ENCODE measurements at places on chromosomes 5 and 9.

GRCh38 chr9:88106492-88106891, 31.8 kb downstream of the SPATA31C2 start:
- no peak for DNase-seq

- no peak for DNase-seq
Measured at GRCh38 chr5:161306351-161306995, 240.1 kb downstream of the GABRB2 start.

- no peak for DNase-seq
Measured at GRCh38 chr9:115640887-115641286, 512.7 kb upstream of the PAPPA start.

- no peak for DNase-seq
Measured at GRCh38 chr9:13282998-13283397, 3.5 kb upstream of the MPDZ start.

GRCh38 chr5:2492476-2492875, 259.0 kb downstream of the IRX2 start:
- no peak for DNase-seq

DNA sequence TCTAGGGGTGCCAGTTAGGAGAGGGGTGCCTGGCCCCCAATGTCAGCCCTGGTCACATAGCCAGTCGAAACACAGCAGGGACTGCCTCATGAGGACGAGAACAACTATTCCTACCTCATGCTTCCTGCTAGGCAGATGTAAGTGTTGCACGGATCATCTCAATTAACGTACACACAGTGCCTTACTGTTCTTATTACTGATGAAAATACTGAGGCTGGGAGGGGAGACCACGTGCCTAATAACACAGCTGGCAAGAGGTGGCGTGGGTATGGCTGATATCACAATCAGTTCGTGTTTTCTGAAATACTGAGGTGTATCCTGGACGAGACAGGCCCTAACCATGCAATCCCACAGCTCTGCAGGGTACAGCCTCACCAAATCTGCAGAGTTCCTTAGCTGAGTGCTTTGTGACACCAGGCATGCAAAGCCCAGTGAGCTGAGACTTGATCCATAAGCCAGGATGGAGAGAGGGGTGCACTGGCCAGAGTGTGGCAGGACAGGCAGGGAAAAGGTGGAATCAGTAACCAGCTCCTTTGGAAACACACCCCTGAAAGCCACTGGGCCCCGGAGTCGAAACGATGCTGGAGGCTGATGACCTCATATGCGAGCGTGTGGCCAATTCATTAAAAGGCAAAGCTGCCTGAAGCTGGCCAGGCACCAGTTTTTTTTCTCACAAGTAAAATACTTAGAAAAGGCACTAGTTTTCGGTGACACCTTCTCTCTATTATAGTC, 63.9 kb downstream of the PRRT1B start:
- no peak for DNase-seq

GRCh38 chr5:108728566-108729241, 19.0 kb upstream of the FER start:
- no peak for DNase-seq

DNA sequence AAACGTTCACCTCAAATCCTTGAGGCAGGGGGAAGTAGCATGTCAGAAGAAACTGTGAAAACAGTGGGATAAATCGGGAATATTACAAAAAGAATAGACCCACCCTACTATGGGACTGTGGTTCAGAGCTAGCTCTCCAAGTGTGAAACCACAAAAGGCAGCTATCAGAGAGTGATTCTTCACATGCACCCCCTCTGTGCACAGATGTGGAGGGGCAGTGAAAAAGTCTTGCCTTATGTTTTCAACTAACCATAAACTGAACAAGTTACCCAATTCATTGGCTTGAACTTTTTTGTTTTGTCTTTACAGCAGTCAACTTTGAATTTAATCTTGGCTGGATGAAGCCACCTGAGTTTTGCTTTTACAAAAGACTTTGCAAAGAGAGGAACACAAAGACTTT, 98.8 kb upstream of the NR4A3 start:
- no peak for DNase-seq

- no peak for DNase-seq
Measured at GRCh38 chr5:16903480-16904300, 32.4 kb downstream of the MYO10 start.

DNA sequence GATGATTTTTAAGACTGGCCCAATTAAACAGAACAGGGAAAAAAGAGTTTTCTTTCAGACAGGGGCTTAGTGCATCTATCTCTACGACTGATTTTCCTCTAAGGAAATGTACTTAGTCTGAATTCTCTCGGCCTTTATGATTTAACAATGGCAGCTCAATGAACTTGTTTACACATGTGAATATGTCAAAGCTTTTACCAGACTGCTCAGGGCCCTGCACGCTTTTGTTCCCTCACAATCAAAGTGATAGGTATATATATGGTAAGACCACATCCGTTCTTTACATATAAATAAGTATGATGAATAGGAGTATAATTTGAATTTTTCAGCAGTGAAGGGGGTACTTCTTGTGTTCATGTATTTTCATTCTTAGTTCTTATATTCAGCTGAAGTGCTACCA, 27.6 kb downstream of the LEAP2 start:
- no peak for DNase-seq

GRCh38 chr9:130453487-130453886, 8.7 kb downstream of the ASS1 start:
- DNase-seq = no peak

- DNase-seq = no peak
Measured at GRCh38 chr5:121105921-121106320, 641.8 kb downstream of the PRR16 start.

DNA sequence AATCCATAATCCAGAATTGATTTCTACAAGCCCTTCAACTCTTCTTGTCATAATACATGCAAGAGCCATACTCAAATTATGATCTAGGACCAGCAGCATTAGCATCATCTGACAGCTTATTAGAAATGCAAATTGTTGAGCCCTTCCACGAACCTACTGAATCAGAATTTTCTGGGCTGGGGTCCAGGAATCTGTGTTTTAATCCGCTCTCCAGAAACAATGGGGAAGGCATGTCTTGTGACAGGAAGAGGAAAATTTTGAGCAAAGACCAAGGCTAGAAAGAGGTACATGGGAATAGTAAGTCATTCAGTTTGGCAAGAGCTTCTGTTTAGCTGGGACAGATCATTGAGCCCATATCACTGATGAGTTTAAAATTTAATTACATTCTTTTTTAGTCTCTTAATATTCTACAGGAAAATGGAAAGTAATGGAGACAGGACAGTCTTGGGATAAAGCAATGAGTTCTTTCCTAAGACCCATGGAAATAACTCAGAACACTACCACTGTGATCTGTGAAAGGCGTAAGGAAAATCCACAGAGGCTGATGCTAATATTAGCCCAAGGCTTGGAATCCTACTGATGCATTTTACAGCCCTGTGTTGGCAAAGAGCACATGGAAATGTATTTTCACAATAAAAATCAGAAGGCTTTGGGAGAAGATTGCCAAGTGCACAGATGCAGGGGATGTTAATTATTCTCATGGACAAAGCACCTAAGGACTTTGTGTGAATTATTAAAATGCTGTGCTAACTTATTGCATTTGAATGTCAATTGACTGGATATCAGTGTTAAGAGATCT, 73.7 kb upstream of the STK32A start:
- no peak for DNase-seq

GRCh38 chr5:147461915-147462314, 48.0 kb downstream of the DPYSL3 start:
- DNase-seq = no peak

- DNase-seq = no peak
Measured at GRCh38 chr9:19378164-19378563, 1.9 kb downstream of the RPS6 start.
